ENCODE measurements at places on chromosomes 7 and 10.

DNA sequence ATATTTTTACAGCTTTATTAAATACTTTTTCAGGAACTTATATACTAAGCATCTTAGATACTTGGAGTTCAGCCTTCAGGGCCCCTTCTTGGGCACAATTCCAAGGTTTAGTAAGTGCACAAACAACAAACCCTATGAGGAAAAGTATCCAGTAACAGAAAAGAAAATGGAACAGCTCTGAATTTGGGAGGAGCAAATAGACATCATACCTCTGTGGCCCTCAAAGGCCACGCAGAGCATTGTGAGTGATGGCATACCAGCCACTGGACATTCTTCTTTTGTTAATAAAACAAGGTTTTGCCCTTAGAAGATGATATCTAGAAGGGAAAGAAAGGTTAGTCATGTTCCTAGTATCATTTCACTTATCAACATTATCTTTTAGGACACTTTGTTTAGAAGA, 46.0 kb downstream of the ST7 start:
- no peak for DNase-seq

- DNase-seq = peak; percentile 18
These were observed 183.0 kb upstream of the ANK3 start for GRCh38 chr10:60572511-60573194.

DNA sequence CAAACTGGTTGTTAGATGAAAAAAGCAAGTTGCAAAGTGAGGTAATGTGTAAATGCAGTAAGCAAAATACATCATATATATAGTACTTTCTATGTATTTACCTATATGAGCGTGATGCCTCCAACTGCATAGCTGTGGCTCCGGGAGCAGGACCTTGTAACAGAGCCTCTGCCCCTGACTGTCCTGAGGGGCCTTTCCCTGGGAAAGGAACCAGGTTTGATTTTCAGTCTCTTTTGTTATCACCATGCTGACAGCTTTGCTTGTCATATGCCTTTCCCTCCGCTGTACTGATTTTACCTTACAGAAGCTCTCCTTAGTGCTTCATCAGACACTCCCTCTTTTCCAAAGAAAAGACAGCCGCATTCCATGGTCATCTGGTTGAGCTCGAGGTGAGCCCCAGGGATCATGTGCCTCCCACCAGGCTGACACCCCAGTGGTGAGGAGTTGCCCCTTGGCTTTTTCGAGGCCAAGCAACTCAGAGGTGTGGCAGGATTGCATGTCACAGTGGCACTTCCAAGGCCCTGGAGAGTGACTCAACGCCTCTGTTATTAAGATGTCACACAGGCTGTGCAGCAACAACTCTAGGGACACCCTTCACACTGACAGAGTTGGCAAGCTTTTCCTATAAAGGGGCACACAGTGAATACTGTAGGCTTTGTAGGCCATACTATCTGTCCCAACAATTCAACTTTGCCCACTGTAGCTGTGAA, 78.9 kb downstream of the ALOX5 start:
- DNase-seq = no peak

DNA sequence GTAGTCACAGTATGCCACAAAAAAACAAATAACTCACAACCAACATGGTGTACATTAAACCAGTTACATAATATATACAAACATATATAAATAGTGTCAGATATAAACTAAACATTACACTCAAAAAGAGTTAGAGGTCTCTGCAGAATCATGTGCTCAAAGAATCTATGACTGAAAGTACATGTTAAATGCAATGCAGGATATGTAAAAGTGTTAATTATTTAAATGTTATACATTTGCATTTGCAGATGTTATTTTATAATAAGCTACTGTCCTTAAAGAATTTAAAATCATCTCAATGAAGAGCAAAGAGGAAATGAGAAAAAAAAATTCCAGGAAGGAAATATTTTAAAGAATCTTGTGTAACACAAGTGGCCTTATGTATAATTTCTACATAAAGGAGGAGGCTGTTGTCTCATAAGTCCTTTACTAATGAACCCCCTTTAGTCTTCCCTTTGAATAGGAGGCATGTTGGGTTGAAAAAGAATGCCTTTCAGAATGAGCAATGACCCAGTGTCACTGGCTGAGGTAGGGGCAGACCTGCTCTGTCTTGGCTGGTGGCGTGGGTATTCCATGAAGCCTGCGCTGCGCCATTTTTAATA, 148.9 kb downstream of the ITGA8 start:
- no peak for DNase-seq

DNA sequence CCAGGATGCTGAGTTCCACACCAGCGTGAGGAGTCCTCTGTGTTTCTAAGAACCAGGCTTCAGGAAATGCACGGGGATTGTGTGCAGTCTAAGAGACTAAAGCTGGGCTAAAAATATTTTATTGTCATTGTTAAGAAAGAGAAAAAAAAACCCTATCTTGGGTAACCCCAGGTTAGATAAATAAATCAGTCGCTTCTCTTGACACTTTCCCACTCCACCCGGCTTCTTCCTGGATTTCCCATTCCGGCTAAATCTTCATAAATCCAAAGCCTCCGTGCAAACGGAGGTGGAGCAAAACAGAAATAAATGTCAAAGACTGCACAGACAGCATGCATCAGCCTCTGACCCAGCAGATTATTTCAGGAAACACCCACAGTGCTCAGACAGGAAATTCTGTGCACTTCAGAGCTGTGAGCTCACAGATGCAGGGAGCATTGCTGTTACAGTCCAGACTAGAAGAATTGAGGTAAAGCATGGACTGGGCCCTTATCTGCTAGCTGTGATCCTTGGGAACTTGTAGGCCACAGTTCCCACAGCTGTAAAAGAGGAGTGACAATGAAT, 44.8 kb upstream of the GRID1 start:
- DNase-seq = no peak

DNA sequence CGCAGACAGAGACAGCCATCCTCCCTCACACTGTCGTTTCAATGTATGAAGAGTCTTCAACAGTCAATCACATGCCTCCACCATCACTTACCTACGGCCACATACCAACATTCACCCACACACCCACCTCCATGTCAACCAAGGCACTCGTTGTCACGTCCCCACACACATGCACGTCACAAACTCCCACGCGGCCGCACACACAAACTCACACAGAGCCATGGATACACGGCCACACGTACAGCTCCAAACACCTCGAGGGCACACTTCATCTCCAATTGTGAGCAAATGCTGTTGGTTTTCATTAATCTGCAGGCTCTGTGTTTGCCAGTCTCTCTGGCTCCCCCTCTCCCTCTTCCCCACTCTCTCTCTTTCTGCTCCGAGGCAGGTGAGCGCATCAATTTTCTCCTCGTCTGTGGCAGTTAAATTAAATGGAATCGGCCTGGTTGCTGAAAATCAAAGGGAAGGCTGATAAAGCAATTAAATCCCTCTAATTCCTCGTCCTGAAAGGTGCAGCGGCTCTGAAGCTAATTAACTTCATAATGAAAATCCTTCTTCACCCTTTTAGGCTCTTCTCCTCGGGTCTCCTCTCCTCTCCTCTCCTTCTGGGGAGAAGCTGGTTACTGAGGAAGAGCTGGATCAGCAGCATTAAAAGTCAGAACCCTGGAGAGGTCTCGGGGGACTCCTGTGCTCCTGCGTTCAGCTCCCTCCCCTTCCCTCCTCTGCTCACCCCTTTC, 53.8 kb upstream of the SLF2 start:
- no peak for DNase-seq

GRCh38 chr10:7438196-7438986, 27.6 kb upstream of the SFMBT2 start:
- no peak for DNase-seq

DNA sequence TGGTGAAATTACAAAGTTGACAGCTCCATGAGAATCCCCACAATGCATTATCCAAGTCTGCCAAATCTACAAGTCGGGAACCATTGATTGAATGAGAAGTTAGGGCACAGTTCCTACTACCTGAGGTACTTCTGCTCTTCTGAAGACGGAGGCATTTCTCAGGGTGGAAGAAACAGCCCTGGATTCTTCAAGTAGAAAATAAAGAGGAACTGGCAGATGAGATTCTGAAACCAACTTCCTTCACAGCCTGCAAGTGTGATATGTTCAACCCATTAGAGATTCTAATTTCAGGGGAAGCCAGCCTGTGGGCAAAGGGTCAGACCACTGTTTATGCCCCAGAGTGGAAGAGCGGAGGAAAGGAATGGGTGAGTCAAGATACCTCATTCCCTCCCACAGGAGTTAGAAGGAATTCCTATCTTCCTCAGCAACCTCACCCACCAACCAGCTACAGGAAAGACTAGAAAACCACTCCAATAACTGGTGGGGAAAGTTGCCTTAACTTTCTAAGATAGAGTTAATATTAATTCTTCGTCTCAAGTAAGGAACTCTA, 50.5 kb upstream of the BMPER start:
- no peak for DNase-seq

GRCh38 chr10:70615784-70616522, 13.4 kb upstream of the PRF1 start:
- DNase-seq = no peak

GRCh38 chr7:143988976-143989745, 11.0 kb upstream of the OR6B1 start:
- DNase-seq = no peak

- no peak for DNase-seq
These were observed 14.7 kb downstream of the TMEM60 start for GRCh38 chr7:77783545-77783944.

GRCh38 chr10:114718374-114718773, 60.3 kb upstream of the ABLIM1 start:
- no peak for DNase-seq

DNA sequence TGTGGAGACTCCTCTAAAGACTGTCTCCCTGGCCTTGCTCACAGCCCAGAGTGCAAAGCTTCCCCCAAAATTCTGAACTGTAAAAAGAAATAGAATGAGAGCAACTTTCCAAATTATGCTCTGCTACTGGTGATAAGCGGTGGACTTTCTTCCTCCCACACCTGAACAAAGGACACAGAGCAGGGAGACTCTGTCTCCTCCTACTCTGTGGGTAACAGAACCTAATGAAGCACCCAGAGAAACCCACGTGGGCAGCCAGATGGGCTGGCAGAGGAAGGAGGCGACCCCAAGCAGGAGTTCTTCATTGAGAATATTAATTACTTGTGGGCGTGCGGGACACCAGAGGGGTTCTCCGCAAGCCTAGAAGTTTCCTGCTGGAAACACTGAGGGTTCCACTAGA, 139.5 kb downstream of the KMT2E start:
- no peak for DNase-seq

GRCh38 chr7:143315776-143316175, at the start of gene CLCN1:
CLCN1 (plus strand) TSS chr7:143316111; CDS start chr7:143316213, 102 bp downstream.
- DNase-seq = no peak

- no peak for DNase-seq
These were observed 10.6 kb upstream of the PWWP2B start for GRCh38 chr10:132386419-132386831.

GRCh38 chr7:49873420-49873819, 100.0 kb downstream of the VWC2 start:
- DNase-seq = no peak

DNA sequence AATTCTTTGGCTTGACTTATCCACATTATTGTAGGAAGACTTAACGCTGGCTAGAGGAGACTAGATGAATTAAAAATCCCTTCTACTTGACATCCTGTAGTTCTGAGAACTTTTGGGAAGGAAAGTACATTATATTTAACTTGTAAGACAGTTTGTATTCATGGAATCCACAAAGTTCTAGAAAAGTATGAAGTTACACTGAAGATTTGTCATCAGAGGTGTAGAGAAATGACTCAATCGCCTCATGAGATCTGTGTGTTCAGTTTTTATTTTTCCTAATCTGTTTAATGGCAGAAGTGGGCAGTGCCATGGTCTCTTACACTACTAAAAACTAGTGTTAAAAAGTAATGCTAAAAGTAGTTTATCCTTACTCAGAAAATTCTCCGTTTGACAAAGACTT, 89.1 kb upstream of the SMIM30 start:
- DNase-seq = no peak

DNA sequence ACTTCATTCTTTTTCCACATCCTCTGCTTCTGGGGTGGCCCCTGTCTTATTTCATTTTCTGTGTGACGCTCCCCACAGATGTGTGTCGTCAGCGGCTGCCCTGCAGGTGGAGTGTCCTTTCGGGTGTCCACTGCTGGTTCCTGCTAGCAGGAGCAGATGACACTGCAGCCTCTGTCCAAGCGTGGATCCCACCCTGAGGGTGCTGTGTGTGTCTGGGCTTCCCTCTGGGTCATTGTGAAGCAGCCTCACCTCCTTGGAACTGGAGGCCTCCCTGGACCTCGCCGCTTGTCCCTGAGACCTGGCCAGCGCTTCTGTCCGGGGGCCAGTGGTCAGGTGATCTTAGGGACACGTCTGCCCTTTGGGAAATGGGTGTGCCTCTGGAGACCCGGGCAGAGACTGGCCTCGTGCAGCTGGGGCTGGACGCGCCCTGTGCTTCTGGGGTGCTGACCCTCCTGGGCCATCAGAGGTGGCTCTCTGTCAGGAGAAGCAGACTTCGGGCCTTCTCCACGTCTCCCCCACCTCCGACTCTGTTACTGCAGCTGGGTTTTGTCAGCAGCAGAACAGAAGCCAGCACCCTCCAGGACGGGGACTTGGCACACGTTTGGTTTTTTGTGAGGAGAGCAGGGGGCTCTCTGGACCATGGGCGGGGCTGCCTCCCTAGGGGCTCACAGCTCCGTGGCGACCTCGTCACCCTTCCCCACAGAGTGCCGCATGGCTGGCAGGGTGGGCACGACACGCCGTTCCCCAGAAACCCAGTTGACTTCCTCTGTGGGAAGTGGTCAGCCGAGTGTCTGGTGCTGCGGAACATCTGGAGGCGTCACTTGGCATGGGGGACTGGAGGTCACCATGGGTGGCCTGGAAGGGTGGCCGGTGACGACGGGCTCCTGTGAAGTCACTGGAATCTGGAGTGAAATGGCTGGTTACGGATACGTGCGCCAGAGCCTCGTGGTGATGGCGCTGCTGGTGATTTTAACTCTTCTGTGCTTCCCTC, 48.4 kb downstream of the INPP5A start:
- DNase-seq = peak; percentile 53

- DNase-seq = no peak
These were observed 7.9 kb downstream of the CEP41 start for GRCh38 chr7:130432886-130433285.

DNA sequence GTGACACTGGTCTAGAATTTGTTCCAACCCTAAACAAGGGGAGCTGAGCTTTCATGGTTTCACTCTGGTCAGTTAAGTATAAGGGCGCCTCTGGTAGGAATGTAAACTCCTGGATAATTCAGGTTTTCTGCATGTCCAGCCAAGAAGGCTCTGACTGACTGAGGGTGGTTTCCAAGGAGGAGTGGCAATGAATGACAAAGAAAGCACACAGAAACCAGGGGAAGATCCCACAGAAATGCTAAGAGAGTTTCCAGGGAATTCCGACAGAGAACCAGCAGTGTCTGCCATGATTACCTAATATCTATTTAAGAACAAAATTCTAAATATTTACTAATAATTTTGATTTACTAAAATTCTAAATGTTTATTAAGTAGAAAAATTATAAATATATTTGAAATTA, 27.3 kb upstream of the NRG3 start:
- DNase-seq = no peak
